ENCODE measurements at places on chromosomes 3 and 15.

DNA sequence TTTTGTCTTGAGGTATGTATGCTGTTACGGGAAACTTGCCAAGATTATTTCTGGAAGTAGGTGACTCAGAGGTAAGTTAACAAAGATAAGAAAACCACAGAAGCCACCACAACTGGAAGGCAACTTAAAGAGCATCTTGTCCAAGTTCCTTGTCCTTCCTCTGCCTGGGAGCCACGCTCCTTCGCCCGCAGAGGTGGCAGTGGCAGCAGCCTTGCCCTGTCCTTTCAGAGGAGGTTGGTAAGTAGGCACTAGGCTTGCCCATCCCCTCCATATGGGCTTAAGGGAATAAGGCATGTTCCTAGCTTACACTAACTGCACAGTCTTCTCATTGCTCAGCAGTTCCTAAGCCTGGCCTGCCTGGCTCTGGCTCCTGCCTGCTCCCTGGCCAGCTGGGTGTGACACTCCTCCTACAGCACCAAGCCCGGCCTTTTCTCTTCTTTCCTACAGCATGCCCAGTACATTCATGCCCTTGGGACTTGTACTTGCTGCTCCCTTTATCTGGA is 48.0 kb upstream of the RAB6B start:
- no peak for DNase-seq

GRCh38 chr15:39736412-39737195 is 46.0 kb downstream of the FSIP1 start:
- DNase-seq, result no peak

GRCh38 chr3:131730581-131730980 is 227.8 kb upstream of the MRPL3 start:
- DNase-seq, result no peak

DNA sequence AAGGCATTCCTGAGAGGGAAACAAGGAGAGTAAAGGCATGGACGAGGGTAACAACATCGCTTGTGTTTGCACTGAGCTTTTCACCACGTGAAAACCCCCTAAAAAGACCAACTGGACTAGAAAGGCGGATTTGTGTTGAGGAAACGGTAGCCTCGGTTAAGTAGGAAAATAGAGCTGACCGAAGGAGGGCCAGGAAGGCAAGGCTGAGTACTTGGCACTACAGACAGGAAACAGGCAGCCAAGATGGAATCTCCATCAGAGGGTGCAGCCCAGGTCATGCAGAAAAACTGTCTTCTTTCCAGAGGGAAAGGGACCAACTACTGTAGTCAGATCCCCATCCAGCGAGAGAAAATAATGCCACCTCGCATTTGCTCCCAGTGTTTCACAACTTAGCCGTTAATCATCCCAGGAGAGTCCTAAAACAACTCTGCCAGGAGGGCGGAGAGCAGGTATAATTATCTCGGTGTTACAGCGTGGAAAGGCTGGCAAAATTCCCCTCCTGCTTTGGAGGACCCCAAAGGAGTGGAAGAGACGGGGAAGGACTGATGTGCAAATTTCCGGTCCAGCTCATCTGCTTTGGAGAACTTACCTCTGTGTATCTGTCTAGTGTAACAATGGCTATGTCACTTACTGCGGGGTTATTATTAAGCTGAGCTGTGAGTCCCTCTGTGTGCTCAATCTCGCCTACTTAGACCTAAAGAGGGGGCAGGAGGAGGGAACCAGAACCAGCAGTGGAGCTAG is 77.2 kb downstream of the MYO1E start:
- no peak for DNase-seq

- DNase-seq, result no peak
Measured at GRCh38 chr3:43338295-43338694, 52.0 kb downstream of the SNRK start.

GRCh38 chr15:58748040-58748851 is 1.3 kb downstream of the ADAM10 start:
- peak; percentile 55 for DNase-seq

DNA sequence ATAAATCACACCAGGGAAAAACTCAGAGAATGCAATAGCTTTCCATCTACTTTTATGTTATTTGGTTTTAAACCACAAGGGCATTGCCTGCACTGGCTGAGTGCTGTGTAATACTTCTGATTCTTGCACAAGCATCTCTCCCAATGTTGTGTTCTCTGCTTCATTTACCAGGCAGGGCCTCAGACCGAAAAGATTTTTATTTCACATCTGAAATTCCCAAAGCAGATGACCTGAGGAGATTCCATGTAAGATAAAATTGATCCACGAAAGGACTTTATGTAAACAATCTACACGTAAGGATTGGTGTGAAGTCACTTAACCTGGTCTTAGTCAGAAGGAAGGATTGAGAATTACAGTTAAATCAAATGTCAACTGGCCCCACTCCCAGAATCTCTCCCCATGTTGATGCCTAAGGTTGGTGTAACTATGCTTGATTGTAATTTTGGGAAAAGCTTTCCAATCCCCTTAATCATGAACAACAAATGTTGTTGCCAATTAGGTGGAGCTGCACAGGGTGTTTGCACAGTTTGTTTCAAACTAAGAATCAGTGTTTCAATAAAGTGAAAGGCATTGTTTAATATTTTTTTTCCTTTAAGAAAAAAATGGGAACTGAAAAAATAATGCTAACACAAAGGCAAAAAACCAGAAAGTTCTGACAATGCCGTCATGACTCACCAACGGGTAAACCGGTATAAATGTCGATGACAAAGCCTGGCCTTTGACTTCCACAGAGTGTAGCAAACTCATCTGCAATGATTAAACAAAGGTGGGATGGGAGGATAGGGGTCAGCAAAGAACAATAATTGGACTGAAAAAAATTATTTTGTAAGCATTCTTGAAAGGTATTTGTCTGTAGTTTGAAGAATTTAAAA is 128.6 kb downstream of the DUT start:
- DNase-seq, result no peak

- DNase-seq, result no peak
Measured at GRCh38 chr3:107829185-107829584, 261.6 kb downstream of the CD47 start.

DNA sequence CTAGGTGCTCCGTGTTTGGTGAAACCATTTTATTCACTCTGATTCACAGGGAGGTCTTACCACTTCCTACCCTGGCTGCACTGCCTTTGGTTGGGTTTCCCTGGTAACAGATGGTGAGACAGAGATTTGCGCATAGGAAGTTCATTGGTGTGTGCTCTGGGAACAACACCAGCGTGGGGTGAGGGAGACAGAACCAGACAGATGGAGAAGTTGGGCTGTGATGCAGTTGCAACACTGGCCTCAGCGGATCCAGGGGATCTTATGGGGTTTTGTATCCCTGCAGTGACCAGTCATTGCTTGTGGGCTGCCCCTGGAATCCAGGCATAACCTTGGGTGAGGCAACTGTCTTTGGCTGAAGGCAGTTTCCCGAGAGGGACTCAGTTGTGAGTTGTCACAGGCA is 12.5 kb upstream of the IL16 start:
- DNase-seq, result no peak

GRCh38 chr3:144003051-144003450 is 31.4 kb downstream of the DIPK2A start:
- DNase-seq, result no peak

- DNase-seq, result no peak
Measured at GRCh38 chr15:63499611-63500010, 4.8 kb upstream of the USP3 start.

DNA sequence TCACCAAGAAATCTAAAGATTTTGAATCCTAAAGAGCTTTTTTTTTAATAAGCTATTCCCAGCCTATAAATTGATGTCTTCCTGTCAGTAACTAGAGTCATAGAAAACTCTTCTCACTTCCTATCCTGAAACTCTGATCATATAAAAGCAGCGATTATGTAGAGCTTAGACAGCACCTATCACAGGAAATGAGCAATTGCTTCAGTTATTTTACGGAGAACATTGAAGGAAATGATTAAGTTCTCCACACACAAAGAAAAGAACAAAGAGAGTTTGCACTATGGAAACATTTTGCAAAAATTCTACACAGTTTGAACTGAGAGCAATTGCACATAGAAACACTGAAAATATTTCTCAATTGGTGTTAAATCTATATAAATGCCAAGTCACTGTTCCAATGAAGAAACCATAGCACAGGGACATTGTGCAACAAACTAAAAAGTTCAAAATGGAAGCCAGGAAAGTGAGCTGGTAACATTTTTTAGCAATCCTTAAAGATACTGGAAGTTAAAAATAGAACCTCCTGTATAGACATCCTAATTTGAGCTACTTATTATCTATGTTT is 291.5 kb upstream of the ARHGEF26 start:
- DNase-seq, result no peak

GRCh38 chr3:46075816-46076215 is 48.5 kb upstream of the XCR1 start:
- no peak for DNase-seq

GRCh38 chr3:157387708-157388435 is 48.8 kb upstream of the PTX3 start:
- no peak for DNase-seq

DNA sequence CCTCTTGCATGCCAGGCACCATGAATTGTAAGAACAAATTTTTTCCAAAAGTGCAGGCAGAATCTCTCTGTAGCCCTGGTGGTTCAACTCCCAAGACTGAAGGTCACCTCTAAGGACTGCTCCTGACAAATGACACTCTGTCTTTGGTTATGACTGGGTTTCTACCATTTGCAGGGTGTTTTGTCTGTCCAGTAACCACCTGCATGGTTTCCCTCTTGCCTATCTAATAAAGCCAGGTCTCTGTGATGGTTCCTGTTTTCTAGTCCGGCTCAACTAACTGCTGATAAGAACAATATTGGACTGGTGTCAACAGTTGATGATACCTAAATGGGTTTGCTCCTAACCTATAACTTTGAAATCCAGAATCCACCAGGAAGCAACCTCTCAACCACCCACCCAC is 43.7 kb downstream of the ATP8B4 start:
- DNase-seq, result no peak

GRCh38 chr3:180048103-180048502 is 11.4 kb upstream of the PEX5L start:
- DNase-seq, result no peak

- no peak for DNase-seq
Measured at GRCh38 chr3:110965976-110966375, 105.6 kb upstream of the NECTIN3 start.

DNA sequence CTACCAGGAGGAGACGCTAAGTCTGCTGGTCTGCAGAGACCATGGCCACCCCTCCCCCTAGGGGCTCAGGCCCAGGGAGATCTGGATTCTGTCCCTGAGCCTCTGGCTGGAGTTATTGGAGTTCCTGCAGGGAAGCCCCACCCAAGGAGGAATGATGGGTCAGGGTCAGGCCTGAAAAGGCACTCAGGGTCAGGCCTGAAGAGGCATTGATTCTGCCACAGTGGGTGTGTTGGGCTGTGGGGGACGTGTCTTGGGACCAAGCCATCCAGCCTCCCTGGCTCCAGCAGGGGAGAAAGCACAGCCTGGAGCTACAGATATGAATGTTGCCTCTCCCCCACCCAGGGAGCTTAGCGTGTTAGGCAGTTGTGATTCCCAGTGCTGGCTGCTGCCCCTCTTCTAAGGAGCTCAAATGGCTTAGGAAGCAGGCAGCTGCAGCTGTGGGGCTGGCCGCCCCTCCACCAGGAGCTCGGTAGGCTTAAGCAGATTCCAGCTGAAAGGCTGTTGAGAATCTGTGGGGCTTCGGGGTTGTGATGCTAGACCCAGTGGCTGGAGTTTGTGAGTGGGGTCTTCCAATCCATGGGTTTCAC is 176.7 kb downstream of the CHL1 start:
- DNase-seq, result no peak

GRCh38 chr3:185042312-185043050 is 110.4 kb downstream of the C3orf70 start:
- DNase-seq, result no peak

- DNase-seq, result no peak
Measured at GRCh38 chr3:33181229-33181628, 37.4 kb downstream of the SUSD5 start.

DNA sequence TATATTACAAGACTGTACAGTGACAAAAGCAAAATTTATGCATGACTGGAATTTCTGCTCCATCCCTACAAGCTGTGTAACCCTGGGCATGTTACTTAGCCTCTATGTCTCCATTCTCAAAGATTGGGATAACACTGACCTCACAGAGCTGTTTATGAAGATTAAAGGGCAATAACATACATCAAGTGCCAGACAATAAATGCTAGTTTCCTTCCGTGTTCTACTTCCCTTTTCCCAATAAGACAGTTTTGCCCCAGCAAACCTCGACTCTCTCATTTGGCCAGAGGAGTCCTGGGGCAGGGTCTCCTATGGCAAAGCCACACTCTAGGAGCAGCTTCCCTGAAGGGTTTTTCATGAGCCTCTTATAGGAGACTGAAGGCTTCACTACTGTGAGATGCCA is 7.5 kb downstream of the HEXA start:
- DNase-seq, result no peak

- DNase-seq, result no peak
Measured at GRCh38 chr3:4756855-4757574, 222.2 kb upstream of the BHLHE40 start.

GRCh38 chr15:69400850-69401249 is 13.3 kb upstream of the KIF23 start:
- no peak for DNase-seq

DNA sequence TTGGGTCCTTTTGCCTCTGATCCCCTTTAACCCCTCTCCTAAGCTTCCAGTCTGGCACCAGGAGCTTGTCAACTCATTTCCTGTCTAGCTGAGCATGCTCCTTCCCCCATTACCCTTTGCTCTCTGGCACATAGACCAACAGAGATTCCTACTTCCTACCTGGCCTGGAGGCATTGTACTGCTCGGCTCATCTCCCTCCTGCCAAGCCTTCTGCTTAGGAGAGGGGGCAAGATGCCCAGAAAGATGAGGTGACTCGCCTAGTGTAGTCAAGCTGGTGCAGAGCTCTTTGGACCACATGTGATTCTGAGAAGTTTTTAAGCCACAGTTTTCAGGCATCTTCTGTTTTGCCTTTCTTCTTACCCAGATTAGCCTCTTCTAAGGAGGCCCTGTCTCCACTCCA is 95.4 kb downstream of the ZNF621 start:
- DNase-seq, result no peak

GRCh38 chr15:60419753-60420152 is 22.0 kb upstream of the ANXA2 start:
- DNase-seq, result no peak

GRCh38 chr15:74776821-74777768 is 4.8 kb upstream of the CSK start:
- peak; percentile 71 for DNase-seq

GRCh38 chr15:39774688-39775267 is 7.9 kb downstream of the FSIP1 start:
- peak; percentile 63 for DNase-seq

DNA sequence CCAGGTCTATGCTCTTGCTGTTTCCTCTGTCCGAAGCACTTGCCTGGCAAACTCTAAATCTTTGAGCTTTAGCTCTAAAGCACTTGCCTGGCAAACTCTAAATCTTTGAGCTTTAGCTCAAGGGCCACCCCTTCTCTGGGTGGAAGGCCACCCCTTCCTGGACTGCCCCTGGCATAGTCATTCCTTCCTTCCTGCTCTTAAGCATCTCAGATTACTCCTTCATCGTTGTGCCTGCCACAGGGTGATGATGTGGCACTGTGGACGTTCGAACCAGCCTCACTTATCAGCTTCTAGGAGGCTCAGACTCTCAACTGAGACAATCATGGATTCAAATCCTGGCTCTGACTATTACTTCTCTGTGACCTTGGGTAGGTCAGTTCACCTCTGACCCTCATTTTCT is 10.5 kb upstream of the CRABP1 start:
- DNase-seq, result no peak

GRCh38 chr15:33934396-33934795 is 33.9 kb upstream of the CHRM5 start:
- no peak for DNase-seq
